ENCODE measurements at places on chromosomes 1 and 21. TPM values are rescaled to one million over a fixed set of nuclear protein-coding genes. Genes with fewer than 3 reads are reported as not detected.

CYYR1 gene
- polyA plus RNA-seq = not detected

CORT gene
- polyA plus RNA-seq = 0.10 TPM

PEX14 gene
- polyA plus RNA-seq = 22.5 TPM

PGLYRP4 gene
- polyA plus RNA-seq = not detected

PKP1 gene
- 0.36 TPM for polyA plus RNA-seq

LCE1D gene
- polyA plus RNA-seq = not detected

SPRR2B gene
- polyA plus RNA-seq = not detected

MCOLN3 gene
- not detected for polyA plus RNA-seq

LMX1A gene
- polyA plus RNA-seq = not detected

SPRR1B gene
- polyA plus RNA-seq = not detected

ETV3L gene
- not detected for polyA plus RNA-seq

ABCB10 gene
- polyA plus RNA-seq = 6.5 TPM

C1orf174 gene
- polyA plus RNA-seq = 26.7 TPM

KRTAP21-3 gene
- polyA plus RNA-seq = not detected

S100A7A gene
- not detected for polyA plus RNA-seq

CHIA gene
- not detected for polyA plus RNA-seq

- peak; percentile 98 for DNase-seq
Observed at GRCh38 chr1:200351826-200352549, 57.8 kb downstream of the ZNF281 start.

DNA sequence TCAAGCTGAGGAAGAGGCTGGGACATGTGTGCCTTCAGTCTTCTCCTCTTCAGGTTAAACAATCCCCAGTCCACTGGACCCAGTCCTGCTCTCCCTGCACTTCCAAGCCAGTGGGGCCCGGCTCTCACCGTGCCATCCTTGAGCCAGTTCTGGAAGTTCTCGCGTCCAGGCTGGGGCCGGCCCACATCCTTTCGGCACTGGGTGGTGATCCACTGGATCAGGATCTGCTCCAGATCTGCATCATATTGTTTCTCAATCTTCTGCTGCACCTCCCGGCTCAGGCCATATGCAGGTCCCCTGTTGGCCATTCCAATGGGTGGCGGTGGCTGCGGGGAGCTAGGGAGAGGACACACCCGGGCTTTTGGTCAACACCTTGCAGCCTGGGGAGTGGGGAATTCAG, 5.1 kb downstream of the TAGLN2 start:
- no peak for DNase-seq

- DNase-seq = no peak
Observed at GRCh38 chr1:29805896-29806160, 569.5 kb downstream of the PTPRU start.

- no peak for DNase-seq
Observed at GRCh38 chr1:117341123-117341522, 26.1 kb upstream of the MAN1A2 start.

GRCh38 chr1:172907834-172908326, 142.9 kb downstream of the TNFSF18 start:
- no peak for DNase-seq

DNA sequence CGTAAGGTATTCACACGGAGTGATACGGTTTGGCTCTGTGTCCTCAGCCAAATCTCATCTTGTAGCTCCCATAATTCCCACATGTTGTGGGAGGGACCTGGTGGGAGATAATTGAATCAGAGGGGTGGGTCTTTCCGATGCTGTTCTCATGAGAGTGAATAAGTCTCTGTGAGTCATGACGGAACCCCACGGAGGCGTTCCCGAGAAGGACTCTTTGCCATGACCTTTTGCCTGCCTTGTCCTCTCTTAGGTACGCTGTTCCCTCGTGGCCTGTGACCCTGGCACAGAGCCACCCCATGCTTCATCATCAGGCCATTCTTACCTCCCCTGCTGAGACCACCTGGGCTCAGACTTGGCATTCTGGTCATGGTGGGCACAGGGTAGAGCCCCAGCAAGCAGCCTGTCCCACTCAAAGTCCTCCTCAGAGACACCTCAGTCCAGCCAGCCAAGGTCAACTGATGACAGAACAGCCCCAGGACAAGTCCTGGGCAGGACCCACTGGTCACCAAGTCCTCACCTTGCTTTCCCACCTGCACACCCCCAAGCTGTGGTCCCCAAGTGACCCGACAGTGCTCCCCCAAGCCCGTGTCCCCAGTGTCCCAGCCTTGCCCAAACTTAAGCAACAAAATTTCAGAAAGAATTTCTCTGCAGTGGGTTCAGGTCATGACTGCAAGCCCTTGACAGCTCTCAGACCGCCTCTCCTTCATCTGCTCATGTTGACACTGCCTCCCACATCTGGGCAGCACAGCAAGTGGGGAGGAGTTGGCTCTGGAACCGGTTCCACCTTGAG, 158.4 kb downstream of the ACTL8 start:
- no peak for DNase-seq

DNA sequence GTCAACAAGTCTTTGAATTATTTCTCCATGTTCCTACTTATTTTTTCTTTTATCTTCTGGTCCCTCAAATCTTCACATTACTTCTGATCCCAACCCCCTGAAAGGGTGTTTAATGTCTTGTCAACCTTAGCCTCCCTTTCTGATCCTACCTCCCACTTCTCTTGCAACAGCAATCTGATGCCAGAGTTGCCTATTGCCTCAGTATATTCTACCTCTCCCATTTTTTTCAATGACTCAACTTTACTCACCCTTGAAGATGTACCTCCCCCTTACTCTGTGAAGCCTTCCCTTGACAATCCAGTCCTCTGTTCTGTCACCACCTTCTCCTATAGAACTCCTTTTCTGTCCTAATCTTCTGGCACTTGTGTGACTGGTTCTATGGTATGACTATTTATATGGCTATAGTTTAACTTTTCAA, 99.5 kb upstream of the CD55 start:
- DNase-seq = peak; percentile 8

GRCh38 chr1:237074371-237075117, 32.6 kb downstream of the RYR2 start:
- no peak for DNase-seq

DNA sequence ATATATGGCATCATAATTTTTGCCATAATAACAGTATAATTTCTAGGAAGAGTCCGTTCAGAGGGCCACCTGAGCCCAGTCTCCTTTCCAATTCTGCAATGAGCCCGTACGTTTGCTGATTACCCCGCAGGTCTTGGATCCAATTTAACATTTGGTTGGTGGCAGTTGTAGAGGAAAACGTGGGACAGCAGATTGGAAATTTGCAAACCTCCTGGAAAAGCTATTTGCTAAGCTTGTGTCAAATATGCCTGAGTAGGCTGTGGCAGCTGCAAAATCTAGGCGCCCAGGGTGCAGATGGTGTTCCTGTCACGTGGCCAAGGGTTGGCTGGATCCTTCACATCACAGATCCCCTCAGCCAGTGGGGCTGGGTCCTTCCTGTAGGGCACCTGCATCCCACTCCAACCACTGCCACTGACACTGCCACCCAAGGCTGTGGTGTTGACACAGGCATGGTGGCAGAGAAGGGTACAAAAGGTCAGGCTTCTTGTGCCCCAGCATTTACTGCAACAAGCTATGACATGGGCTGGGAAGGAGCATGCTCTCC, 174.8 kb upstream of the SYT6 start:
- no peak for DNase-seq

GRCh38 chr1:17527036-17527914, 12.2 kb upstream of the ARHGEF10L start:
- peak; percentile 73 for DNase-seq

GRCh38 chr1:228072658-228073043, 9.9 kb upstream of the ARF1 start:
- DNase-seq = no peak

- peak; percentile 63 for DNase-seq
Observed at GRCh38 chr1:151458802-151459330, 428 bp downstream of the POGZ start.

- DNase-seq = no peak
Observed at GRCh38 chr21:41674402-41674801, 92.5 kb downstream of the RIPK4 start.

DNA sequence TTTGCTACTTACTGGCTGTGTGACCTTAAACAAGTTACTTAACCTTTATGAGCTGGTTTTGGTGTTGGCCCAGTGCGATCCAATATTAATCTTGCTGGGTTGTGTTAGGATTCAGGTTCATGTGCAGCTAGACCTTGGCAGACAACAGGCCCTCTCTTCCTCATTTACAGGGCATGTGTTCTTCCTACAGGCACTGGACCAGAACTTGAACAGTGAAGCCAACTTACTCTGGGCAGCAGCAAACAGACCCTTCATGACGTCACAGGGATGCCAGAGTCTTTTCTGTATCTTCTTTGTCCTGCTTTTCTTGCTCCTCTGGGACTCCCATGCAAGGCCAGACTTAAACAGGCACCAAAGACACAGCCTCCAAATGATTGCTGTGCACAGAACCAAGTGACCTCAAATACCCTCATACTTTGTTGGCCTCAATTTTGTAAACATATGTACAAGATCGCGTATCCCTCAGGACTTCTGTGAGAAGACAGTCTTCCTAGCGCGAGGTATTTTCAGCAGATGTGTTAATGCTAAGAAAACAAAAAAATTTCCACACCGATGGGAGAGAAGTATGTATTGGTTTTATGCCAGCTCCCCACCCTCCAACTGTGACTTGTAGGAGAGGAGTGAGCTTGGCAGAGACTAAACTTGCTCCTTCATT, 73.7 kb downstream of the URB2 start:
- DNase-seq = no peak

- no peak for DNase-seq
Observed at GRCh38 chr1:39959651-39960333, 4.8 kb downstream of the MFSD2A start.

GRCh38 chr1:180177931-180178330, 23.3 kb downstream of the QSOX1 start:
- DNase-seq = no peak

- DNase-seq = peak; percentile 3
Observed at GRCh38 chr1:35763201-35763600, 6.6 kb downstream of the CLSPN start.

DNA sequence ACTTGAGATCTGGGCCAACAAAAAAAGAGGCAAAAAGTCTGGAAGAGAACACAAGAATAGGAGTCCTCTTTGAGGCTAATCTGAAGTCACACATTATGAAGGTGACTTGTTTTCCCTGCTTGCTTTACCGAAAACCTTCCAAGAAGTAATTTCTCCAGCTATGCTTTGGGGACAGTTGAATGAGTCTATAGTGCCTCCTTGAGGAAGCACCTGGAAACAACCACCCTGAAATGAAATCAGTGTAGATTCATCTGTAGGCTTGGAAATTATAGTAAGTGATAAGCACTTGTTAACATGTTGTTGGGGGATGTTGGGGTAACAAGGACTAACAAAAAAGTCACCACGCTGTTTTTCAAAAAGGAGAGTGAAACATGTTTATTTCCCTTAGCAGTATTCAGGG, 23.4 kb upstream of the RPTN start:
- no peak for DNase-seq

DNA sequence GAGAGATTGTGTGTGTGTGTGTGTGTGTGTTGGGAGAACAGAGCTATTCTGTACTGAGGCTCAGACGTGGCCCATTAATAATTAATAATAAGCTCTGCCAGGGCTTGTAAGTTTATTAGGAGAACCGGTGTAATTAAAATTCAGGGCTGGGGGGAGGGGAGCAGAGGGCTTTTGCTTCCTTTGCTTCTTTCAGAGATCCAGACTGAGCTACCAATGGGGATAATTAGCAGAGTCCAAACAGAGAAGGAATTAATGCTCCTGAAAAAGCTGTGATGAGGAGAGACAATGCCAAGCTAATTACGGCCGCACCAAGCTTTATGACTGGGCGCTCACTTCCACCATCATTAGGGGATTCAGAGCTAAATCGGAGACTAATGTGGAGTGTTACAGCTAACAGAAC, 4.5 kb downstream of the SYT6 start:
- DNase-seq = no peak

- no peak for DNase-seq
Observed at GRCh38 chr1:209080170-209080781, 503.2 kb upstream of the CAMK1G start.

DNA sequence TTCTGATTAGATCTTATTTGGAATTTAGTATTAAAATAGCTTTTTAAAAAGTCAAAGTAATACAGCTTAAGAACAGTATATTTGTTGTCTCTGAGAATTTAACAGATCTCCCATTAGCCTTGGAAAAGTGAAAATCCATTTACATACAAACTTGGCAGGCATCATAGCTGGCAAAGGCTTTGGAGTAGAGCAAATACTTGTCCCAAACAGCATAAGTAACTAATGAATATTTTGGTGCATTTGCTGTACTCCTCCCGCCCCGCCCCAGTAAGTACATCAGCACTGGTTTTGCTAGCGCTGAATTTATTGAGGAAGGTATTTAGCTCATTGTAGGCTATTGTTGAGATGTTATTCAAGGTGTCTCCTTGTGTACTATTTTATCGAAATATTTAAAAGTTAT, 417.7 kb upstream of the KAZN start:
- DNase-seq = no peak

DNA sequence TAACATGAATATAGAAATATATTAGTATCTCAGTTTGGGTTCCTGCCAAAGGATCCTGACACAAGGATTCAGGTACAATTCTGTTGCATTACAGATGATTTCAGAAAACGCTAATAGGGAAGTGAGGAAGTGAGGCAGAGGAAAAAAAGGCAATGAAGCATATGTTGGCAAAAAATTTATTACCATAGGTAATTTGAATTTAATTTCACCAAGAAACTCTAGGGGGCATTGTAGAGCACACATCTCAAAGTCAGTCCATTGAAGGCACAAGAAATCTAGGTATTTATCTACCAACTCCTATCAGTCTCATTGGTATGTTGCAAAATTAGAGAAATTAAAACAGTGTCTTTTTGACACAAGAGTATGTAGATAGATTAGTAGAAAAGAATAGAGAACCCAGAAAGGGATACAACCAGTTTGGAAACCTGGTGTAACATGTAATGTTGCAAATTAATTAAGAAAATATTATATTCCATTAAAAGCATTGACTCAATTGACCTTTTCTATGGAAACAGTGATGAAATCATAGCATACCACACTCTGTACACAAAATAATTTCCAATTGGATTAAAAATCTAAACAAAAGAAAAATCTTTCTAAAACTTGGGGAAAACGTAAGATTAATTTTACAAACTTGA, 104.9 kb upstream of the SNX7 start:
- DNase-seq = peak; percentile 22

GRCh38 chr1:4269330-4269729, 369.3 kb upstream of the C1orf174 start:
- no peak for DNase-seq

- DNase-seq = peak; percentile 26
Observed at GRCh38 chr1:48048064-48048463, 50.9 kb upstream of the TRABD2B start.

- DNase-seq = no peak
Observed at GRCh38 chr1:184583849-184584248, 170.8 kb downstream of the EDEM3 start.

DNA sequence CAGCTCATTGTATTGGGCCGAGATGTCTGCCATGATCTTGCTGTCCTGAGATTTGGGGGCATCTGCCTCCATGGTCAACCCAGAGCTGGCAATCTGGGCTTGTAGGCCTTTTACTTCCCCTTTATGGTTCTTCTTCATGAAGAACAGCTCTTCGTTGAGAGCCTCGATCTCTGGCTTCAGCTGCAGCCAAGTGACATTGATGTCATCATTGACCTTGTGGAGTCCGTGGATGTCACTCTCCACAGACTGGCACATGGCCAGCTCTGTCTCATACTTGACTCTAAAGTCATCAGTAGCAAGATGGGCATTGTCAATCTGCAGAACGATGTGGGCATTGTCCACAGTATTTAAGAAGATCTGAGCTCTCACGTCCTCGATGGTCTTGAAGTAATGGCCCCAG, 29.2 kb downstream of the RAP1A start:
- DNase-seq = no peak
